ENCODE measurements at places on chromosomes 3 and 15.

- no peak for DNase-seq
Observed at GRCh38 chr3:45748068-45748467, 48.3 kb downstream of the SLC6A20 start.

DNA sequence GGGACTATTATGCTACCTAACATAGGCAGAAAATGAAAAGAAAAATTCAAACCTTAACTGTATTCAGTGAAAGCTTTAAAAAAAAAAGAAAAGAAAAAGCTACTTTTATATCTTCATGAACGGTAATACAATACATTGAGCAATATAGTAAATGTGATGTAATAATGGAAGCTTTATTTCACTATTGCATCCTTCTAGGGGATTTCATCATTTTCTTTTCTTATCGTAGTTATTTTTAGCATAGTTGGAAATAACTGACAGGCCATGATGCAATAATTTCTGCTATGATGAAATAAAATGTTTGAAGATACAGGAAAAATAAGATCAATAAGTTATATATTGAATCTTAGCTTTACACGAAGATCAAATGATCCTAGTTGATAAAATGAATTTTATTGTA, 40.3 kb upstream of the ZCWPW2 start:
- no peak for DNase-seq

GRCh38 chr3:159950156-159950898, 38.3 kb upstream of the IL12A start:
- no peak for DNase-seq

GRCh38 chr15:39092354-39092753, 488.5 kb upstream of the THBS1 start:
- DNase-seq: no peak

- DNase-seq: no peak
Observed at GRCh38 chr15:91549581-91549980, 303.9 kb upstream of the SLCO3A1 start.

Measured in activated CD4-positive, alpha-beta T cell treated with anti-CD3 and anti-CD28 coated beads for 4 hours (primary cell).